ENCODE measurements at places on chromosomes 4 and X.
A peak's percentile ranks its signal among the peaks of the same experiment; 100 is the strongest.

- no peak for DNase-seq
Observed at GRCh38 chr4:84342161-84342560, 156.9 kb downstream of the NKX6-1 start.

DNA sequence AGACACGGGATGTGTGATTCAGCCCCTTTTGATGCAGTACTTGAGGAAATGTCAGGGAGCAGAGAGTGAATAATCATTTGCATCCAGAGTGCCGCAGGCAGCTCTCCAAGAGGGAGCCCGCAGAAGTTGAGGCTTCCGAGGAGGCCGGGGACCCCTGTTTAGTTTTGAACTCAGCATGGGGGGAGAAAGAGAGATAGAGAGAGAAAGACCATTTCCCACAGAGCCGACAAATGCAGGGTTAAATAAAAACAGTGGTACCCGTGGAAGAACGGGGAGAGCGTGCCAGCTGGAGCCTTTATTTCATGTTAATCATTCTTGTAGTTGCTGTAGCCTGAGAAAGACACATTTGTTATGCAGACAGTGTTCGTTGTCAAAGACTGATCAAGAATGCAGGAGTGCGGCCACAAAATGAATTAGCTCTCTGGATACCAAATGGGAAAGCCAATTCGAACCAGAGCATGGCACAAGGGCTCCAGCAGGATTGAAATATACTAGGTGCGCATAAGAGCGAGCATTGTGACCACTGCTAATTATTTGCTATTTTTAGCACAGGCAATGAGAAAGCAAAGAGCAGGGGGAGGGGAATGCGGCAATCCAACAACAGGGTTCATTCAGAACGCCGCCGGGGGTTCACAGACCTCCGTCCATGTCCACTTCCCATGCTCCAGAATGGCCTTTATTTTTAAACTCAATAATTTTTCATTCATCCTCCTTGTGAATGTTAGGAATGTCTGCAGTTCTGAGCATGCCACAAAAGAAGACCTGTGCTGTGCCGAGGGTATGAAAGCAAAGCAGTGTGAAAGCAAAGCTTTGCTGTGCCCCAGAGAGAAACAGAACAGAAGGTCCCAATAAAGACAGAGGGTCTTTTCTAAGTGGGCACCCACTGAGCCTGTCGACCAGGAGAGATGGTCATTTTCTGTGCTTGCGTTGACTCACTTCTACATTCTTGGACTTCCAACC, 243.9 kb upstream of the VCX3A start:
- DNase-seq, result no peak

- DNase-seq, result no peak
Observed at GRCh38 chrX:12240491-12240890, 102.2 kb downstream of the FRMPD4 start.

DNA sequence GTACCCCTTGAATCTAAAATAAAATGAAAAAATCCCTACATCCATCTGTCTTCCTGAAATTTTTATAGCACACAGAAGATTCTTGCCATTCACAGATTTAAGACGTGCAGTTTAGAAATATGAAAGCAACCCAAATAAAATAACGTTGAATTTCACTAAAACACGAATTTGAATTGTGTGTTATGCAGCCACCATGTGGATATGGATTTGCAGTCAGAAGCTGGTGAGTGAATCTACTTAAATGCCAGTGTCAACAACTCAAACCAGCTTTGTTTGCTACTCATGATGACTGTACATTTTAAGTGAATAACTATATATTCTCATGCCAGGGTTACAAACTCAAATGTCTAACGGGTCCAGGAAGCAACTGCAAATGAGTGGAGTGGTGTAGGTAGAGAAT, 173.0 kb upstream of the HAND2 start:
- no peak for DNase-seq

GRCh38 chrX:120316587-120317283, 5.5 kb upstream of the TMEM255A start:
- DNase-seq, result no peak

DNA sequence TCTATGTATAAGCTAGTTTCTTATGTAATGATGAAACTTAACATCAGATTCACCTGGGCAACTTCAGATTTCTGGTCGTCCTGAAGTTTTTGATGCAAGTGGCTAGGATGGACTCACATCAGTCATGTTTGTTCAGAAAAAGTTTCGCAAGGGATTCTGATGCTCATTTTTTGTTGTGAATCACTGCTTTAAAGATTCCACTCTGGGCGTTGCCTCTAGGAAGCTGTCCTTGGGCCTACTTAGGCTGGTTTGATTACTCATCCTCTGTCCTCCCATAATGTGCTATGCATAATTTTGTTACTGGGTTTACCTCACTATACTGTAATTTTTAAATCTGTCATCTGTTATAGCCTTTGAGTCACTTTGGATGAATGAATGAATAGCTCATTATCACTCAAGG, 30.8 kb downstream of the HERC3 start:
- DNase-seq, result peak; percentile 46

DNA sequence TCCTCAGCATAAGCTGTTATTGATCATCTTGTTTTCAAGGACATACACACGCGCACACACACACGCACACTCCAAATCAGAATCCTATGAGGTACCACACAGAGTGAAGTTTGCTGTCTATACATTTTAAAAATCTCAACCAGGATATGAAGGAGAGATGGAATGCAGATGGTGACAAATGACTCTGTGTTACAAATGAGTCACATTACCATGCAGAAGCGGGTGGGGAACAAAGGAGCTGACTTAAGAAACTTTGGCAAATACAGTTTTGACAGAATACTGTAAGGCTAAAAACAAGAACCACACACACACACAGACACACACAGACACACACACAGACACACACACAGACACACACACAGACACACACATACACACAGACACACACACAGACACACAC, 81.7 kb downstream of the RELL1 start:
- peak; percentile 45 for DNase-seq

DNA sequence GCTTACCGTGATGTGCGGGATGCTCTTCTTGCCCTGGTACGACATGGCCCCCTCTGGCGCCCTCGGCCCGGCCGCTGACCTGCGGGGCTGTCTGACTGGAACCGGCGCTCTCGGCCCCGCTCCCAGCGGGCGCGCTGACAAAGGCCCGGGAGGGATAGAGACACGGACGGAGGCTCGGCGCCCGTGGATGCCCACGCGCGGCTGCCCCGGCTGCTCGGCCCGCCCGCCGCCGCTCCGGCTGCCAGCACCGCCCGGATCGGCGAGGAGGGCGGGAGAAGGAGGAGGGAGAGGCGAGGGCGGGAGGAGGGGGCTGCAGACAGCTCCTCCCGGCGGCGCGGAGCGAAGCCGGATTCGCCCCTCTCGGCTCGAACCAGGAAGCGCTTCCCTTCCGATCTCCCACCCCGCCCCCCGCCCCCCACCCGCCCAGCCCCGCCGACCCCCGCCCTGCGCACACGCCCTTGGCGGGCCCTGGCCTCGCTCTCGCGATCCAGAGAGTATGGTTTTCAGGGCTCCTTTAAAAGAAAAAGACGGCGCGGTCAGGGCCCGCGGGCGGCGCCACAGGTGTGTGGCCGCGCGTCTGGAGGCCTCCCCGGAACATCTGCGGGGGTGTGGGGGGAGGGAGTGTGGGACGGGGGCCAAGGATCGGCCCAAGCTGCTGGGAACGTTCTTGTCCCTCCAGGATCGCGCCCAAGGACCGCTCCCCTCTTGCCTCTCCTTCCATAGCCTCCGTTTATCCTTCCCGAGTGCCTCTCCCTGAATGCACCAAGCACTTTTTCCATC, 4.5 kb downstream of the CRMP1 start:
- no peak for DNase-seq

DNA sequence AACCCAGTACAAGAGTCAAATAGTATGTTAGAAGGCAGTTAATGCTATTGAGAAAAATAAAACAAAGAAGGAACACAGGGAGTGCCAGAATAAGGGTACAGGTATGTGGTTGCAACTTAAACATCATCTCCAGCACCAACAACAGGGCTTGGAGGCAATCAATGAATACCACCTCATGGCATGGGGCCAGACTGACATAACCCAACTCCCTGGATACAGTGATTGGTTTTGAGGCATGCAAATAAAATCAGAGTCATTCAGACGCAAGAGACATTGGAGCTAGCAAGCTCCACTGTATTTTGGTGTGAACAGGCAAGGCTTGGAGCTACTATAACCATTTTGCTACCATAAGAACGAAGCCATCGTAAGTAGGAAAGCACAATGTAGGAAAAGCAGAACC, 56.7 kb downstream of the PPP3CA start:
- DNase-seq, result no peak

GRCh38 chrX:22634751-22635150, 362.0 kb downstream of the CBLL2 start:
- DNase-seq, result no peak

DNA sequence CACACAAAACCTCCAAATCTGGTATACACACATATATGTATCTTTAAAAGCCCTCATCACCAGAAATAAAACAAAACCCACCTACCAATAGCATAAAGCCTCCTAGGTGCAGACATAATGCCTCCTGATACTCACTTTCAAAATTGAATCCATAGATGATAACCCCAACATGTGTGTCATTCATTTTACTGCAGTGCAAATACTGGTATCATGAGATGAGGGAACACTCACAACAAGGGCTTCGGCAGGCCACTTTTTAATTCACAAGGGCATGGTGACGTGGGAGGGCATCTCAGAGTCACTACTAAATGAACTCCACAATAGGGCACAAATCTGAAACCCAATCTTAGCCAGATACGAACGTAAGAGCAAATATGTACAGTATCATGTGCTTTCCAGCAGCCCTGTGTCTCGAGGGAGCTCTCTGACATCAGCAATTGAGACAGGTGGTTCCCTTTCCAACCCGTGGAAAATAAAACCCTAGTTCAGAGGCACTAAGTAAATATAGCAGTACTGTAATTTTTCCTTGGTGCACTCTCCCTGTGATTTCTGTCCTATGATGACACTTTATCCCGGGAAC, 14.1 kb upstream of the PPARGC1A start:
- DNase-seq, result no peak

GRCh38 chrX:118348186-118348810, 2.4 kb downstream of the WDR44 start:
- DNase-seq, result no peak

GRCh38 chrX:131577999-131578734, 34.3 kb downstream of the OR13H1 start:
- no peak for DNase-seq

GRCh38 chrX:27840881-27841280, 33.1 kb downstream of the MAGEB10 start:
- no peak for DNase-seq

- no peak for DNase-seq
Observed at GRCh38 chr4:94378047-94378446, 35.4 kb upstream of the HPGDS start.

- DNase-seq, result no peak
Observed at GRCh38 chrX:150694738-150695410, 1.7 kb downstream of the MTMR1 start.

DNA sequence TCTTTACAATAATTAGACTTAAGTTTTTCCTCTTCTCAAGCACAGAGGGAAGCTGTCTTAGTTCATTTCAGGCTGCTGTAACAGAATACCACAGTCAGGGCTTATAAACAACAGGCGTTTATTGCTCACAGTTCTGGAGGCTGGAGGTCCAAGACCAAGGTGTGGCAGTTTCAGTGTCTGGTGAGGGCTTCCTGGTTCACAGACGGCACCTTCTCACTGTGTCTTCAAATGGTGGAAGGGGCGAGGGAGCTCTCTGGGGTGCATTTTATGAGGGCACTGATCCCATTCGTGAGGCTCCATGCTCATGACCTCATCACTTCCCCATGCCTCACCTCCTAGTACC, 115.7 kb upstream of the MXRA5 start:
- no peak for DNase-seq

DNA sequence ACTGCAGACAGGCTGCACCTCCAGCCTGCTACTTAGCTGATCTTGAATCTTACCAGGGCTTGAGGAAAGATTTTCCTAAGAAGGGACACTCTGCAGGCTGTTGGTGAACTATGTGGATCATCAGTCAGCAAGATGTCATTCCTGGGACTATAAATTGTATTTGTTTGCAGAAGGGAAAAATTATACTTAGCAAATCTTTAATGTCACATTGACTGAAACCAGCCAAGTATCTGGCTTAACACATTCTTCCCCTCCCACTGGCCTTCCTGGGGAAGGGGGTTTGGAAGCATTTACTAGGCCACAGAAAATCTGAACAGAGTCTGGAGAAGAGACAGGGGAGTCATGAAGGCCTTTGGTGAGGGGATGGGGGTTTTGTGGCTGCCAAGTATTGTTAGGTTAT, 156.7 kb upstream of the EOLA2 start:
- DNase-seq, result no peak

GRCh38 chrX:132609362-132609848, 120.6 kb upstream of the MBNL3 start:
- no peak for DNase-seq

GRCh38 chr4:23957465-23957864, 67.6 kb upstream of the PPARGC1A start:
- DNase-seq, result no peak

DNA sequence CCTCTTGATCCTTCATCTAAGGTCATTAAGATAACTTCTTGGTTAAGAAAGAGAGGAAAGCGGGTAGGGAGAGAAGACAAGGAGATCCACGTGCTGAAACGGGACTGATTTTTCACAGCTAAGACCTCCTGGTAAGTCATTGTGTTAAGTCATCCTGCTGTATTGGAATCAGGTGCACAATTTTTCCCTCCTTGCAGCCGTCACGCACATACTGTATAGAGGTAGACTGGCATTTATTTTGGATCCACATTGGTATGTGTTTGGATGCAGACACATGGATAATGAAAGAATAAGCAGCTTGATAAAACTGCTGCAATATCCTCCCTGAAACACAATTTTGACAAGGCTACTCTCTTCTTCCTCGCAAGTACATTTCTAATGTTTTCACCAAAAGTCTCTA, 60.1 kb upstream of the NAP1L5 start:
- DNase-seq, result no peak

- DNase-seq, result no peak
Observed at GRCh38 chr4:119697887-119698393, 69.3 kb upstream of the PDE5A start.

GRCh38 chr4:165721815-165722214, 151.2 kb upstream of the TLL1 start:
- no peak for DNase-seq

- DNase-seq, result no peak
Observed at GRCh38 chr4:1363513-1363912, 16.5 kb downstream of the UVSSA start.

- DNase-seq, result no peak
Observed at GRCh38 chr4:102637391-102637790, 123.4 kb downstream of the MANBA start.

DNA sequence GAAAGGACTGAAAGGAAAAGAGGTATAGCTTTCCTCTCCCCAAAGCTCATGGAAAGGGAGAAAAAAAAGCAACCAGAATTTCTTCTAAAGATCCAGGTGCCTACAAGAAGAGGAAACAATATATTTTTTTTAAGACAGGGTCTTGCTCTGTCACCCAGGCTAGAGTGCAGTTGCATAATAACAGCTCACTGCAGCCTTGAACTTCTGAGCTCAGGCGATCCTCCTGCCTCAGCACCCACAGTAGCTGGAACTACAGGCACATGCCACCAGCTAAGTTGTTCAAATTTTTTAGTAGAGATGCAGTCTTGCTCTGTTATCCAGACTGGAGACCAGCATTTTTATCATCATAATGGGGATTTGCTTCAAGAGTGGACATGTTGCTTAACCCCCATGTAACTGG, 30.5 kb upstream of the BBS12 start:
- DNase-seq, result no peak

Data from AG08396 (cell line).